ENCODE measurements at places on chromosomes 12 and 14.
A peak's percentile ranks its signal among the peaks of the same experiment; 100 is the strongest.

- no peak for DNase-seq
Measured at GRCh38 chr12:90489141-90489540, 465.8 kb downstream of the CCER1 start.

DNA sequence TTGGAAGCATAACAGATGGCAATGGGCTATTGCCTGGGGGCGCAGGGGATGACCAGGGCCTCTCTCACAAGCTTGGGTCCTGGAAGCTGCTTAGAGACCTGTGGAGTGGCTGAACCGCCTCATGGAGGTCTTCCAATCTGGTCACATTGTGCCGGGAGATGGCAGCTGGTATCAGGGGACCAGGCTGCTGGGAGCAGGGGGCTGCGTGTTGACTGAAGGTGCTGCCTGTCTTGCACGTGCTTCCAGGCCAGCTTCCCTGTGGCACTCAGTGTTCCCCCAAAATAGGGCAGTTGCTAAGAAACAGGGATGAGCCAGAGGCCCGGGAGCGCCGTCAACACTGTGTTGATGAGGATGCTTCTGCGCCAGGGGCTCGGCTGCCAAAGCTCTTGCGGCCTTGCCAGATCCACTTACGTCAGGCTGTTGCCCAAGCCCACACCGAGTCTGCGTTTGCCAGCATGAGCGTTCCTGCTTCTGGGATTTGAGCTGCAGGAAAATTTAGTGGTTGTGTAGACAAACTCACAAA, 39.8 kb downstream of the ELK3 start:
- DNase-seq = no peak

- no peak for DNase-seq
Measured at GRCh38 chr12:15701206-15701605, 88.0 kb downstream of the EPS8 start.

DNA sequence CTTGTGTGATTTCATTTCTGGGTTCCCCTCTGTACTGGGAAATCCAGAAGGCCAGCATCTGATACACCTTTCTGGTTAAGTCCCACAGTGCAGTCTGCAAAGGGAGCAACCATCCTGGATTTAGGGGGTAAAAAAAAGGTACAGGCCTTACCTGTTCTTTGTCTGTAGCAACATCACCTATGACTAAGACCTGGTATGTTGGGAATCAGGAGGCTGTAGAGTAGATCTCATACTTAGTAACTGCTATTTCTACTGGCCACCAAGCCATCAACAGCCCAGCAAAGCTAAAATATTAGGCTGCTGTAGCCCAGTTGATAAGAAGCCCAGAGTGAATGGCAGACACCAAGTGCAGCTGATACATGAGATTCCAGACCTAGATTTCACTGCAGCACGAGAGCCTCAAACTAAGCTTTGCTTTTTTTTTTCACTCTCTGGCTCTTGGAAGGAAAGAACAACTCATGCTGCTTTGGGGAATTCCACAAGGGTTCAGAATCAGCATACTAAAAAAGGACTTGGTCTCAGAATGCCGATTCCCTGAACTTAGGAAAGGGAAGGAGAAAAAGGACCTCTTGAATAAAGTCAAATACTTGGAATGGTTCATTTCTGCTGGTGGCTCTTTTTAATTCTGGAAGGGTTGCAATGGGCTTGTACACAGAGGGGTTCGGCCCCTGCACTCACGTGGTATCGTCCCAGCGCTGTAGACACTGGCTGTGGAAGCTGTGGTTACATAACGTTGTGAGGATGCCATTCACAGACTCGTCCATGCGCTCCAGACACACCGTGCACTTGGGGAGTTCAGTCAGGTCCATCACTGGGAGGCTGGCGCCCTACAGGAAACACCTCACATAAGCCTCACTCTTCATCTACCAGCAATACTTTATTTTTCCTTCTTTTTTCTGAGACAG, 20.5 kb downstream of the BRAP start:
- no peak for DNase-seq

- no peak for DNase-seq
Measured at GRCh38 chr14:70642303-70643235, 853 bp downstream of the TTC9 start.

DNA sequence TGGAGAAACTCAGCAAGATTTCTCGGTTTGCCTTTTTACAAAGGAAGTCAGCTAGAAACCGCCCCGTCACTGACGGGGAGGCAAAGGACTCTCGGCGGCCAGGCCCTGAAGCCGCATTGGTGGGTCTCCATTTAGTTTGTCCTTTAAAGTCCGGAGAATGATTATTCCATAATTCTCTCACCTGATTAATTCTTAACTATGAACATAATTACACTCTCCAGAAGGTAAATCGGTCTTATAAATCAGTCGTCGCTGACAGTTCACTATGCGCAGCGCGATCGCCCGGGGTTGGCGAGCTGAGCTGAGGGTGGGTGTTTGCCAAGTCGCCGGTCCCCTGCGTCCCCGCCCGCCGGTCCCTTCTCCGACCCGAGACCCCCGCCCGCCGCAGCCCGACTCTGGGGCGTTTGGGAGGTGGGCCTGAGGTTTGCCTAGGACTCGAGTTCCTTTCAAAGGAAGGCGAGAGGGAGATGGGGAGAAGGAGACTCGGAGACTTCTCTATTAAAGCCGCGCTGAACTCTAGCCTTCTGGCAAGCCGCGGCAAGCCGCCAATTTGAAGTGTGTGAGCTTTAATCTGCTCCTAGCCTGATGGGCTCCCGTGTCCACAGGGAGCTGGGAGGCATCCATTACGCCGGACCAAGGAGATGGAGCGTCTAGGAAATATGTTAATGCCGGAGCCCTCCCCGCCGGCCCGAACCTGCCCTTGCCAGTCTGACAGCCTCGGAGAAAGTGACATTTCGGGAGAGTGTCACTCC, 392.9 kb downstream of the NOVA1 start:
- DNase-seq = no peak

- DNase-seq = no peak
Measured at GRCh38 chr12:75471902-75472890, 8.4 kb upstream of the GLIPR1 start.

DNA sequence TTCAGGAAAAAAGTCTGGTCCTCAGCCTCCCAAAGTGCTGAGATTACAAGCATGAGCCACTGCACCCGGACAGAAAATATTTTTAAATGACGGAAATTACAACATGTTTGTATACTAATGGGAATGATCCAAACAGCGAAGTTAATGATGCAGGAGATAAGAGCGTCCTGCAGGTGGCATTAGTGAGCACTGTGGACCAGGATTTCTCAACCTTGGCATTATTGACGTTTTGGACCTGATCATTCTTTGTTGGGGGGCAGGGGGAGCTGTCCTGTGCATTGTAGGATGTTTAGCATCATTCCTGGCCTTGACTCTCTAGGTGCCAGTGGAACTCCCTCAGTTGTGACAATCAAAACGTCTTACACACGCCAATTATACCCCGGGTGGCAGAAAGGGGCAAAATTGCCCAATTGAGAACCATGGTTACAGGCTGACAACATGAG, 34.1 kb downstream of the SCFD1 start:
- DNase-seq = peak; percentile 18

DNA sequence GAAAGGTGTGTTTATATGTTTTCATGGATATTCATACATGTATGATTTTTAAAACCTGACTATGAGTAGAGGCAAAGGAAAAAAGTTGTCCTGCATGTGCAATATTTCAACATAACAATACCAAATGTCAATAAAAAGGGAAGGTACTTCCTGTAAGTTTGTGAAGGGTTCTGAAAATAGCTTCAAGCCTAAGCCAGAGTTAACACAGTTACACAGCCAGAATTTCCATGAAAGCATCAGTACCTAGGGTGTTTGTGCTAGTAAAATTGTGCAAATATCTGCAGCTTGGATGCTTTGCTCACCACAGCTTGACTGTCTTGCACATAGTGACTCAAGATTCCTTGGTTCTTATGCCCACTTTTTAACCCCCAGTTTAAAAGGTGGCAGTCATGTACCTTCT, 193.1 kb upstream of the FAR2 start:
- DNase-seq = no peak

GRCh38 chr12:94561943-94562411, 88.4 kb downstream of the TMCC3 start:
- no peak for DNase-seq

DNA sequence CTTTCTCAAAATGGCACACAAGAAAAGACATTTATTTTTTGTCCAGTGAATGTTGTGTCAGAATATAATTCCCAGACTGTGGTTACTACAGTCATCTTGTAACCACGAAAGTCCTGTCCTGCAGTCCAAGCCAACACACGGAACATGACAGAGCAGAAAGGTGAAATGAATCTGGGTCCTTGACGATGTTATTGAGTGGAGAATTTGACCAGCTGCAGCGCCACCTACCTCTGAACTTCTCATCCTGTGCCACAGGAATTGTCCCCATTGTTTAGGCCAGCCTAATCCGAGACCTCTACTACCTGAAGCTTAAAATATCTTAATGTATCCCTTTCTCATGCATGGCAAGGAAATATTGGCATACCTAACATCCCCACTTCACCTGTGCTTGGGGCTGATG, 64.1 kb upstream of the OTX2 start:
- DNase-seq = no peak

DNA sequence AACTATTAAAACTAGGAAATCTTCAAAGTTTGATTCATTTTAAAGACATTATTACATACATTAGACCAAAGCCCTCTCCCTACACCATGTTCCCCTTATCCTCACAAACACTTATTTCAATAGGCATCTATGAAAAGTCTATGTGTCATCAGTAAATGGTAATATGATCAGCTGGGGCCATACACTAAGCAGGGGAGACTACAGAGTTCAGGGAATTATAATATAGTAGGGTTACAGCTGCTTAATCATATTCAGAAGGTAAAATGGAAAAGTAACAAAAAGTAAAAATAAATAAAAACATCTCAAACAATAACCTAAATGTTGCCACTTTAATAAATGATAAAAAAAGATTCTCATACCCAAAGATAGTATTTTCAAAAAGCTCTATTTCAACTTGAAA, 29.1 kb downstream of the PAWR start:
- no peak for DNase-seq

- no peak for DNase-seq
Measured at GRCh38 chr12:26939953-26940352, 1.7 kb downstream of the FGFR1OP2 start.

- no peak for DNase-seq
Measured at GRCh38 chr14:33163600-33163999, 224.9 kb downstream of the NPAS3 start.

DNA sequence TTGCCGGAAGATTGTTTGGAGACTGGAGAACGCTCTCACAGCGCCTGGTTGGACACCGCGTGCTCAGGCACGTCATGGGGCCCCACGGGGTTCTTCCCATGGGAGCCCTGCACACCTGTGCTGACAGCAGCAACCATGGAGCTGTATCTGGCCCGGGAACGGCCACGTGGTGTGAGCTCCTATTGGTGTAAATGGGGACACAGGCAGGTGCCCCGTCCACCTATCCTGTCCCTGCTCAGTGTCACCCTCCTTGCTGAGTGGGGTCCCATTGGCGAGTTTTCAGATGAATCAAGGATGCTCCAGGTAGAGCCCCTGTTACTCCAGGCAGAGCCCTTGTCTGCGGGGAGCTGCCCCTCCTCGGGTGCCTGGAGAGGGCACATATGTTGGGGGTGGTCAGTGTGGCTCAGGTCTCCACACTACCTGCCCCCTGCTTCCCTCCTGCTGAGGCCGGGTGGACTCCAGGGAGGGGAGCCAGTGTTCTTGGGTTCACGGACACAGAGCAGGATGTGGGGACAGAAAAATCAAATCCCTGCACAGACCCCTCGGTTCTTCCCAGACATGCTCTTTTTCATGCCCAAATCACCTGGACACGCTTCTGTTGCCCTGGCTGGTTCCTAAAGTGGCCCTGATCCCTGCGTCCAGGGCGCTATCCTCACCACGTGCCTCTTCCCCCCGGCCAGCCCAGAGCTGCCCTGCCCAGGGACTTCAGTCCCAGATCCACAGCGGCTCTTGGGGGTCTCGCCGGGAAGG, 250.1 kb downstream of the ADGRD1 start:
- DNase-seq = no peak

DNA sequence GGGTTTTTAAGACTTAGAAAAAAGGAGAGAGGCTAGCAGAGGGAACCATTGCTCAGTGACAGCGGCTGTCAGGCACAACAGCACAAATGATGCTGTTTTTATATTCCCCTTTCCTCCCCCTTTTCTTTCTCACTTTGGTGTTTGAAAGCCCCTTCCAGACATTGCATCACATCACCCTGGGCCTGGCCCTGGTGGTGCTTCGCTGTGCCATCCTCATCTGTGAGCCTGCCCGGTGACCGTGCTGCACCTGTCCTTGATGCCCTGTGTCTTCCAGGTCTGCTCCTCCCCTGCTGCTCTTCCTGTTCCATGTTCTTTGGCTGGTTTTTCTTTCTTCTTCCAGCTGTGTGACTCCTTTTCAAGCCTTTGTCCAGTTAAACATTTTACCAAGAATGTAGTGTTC, 24.8 kb downstream of the KLC1 start:
- DNase-seq = no peak

GRCh38 chr12:32718926-32719325, 36.8 kb downstream of the YARS2 start:
- DNase-seq = no peak

GRCh38 chr12:53069621-53070410, 9.4 kb downstream of the SPRYD3 start:
- no peak for DNase-seq
